Thymus (tissue), 14 donors: ENCODE measurements at places on chromosomes 13 and 19.

GRCh38 chr19:41076286-41076685, 12.0 kb upstream of the CYP2A13 start:
- DNase-seq: no peak

DNA sequence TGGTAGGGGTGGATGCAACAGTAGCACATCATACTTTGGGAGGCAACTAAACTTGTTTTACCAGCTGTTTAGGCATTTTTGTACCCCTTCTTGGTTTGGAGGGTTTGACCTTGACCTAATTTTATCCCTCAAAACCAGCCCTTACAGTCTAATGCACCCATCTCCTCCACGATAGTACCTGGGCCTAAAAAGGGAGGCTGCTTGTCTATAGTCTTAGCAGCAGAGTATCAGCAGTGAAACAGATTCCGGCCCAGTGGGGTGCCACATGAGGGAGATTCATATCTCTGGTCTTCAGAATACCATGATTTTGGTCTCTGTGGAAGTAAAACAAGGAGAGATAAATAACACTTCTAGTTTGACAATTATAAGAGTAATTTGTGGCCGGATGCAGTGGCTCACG, 39.5 kb upstream of the ATP12A start:
- no peak for DNase-seq

- DNase-seq: no peak
These were observed 3.5 kb downstream of the DHRS12 start for GRCh38 chr13:51800486-51800885.

DNA sequence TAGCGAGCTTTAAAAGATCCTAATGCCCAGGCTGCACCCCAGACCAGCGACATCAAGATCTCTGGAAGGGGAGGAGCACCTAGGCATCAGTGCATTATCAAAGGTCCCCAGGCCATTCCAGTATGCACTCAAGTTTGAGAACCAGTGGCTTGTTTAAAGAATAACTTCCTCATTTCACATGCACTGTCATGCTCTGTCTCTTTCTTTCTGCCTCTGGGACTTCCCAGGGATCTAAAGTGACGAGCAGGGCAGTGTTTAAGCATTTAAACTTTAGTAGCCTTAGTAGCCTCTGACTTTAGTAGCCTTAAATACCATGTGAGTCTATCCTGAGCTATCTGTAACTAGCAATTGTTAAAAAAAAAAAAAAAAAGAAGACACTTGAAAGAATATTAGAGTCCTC, 8.9 kb upstream of the FARP1 start:
- DNase-seq: no peak

DNA sequence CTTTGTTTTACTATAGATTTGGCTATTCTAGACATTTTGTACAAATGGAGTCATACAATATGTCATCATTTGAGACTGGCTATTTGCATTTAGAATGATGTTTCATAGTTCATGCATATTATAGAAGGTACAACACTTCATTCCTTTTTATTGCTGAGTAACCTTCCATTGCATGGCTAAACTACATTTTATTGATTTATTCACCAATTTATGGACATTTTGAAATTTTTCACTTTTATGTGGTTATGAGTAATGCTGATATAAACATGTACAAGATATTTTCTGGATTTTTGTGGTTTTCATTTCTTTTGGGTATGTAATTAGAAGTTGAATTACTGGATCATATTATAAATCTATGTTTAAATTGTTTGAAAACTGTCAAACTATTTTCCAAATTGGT, 710.3 kb upstream of the SLITRK5 start:
- no peak for DNase-seq

DNA sequence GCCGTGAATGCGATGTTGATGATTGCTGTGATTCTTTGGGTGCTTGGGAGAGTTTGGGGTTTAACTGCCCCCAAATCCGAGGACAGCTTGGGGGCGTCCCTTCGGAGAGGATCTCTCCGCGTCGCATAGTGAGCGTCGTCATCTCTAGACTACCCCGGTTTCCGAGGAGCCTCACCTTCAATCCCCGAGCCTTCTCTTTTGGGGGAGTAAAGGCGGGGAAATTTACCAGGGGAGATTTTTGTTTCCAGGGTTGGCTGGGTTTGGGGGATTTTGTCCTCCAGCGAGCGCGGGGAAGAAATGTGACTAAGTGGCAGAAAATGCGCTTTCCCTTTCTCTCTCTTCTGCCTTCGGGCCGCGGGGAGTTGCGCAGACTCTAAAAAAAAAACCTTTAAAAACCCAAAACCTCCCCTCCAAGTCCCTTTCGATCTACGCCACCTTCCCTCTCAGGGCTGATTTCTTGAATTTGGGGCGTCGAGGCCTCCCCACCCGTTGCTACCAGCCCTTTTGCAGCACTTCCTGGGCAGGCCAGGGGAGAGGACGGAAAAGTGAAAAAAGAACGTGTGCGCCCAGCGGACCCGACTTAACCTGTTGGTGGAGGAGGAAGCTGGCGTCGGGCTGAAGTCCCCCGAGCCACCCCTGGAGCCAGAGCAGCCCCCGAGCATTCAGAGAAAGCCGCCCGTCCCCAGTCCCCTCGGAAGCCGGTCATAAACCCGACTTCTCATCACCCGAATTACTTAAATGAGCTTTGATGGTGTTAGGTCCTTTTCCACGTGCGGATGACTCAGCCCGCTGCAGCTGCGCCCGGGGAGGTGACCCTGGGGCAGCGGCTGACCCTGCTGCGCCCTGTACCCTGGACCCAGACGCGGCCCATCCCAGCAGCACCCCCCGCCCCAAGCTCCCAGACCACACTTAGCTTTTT, 17.7 kb downstream of the NFIX start:
- DNase-seq: no peak

- no peak for DNase-seq
These were observed at the start of gene HS6ST3 for GRCh38 chr13:96089749-96090239. Gene HS6ST3 (plus strand): TSS chr13:96090107.

DNA sequence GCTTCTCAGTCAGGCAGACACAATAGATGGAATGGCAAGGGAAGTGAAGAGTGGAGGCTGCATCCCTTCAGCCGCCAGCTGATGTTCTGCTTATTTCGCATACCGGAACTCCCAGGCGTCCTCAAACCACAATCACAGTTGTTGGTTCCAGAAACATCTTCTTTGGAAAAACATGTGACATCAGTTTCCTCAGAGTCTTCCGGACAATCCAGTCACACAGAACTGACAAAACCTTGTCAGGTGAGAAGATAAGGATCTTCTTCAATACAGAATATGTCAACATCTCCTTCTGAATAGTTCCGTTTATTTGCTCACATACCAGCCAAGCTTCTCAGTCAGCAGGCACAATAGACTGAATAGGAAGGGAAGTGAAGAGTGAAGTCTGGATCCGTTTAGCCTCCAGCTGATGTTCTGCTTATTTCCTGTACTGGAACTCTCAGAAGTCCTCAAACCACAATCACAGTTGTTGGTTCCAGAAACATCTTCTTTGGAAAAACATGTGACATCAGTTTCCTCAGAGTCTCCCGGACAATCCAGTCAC, 45.1 kb upstream of the CEACAM21 start:
- DNase-seq: no peak
